Hepatic stellate cell (primary cell): ENCODE measurements at places on chromosomes 16 and 17.

- no peak for DNase-seq
Measured at GRCh38 chr16:57387598-57388354, 15.5 kb downstream of the CX3CL1 start.

- no peak for DNase-seq
Measured at GRCh38 chr16:84884596-84885341, 65.0 kb downstream of the CRISPLD2 start.

GRCh38 chr17:17440938-17441675, 35.7 kb upstream of the MED9 start:
- no peak for DNase-seq

GRCh38 chr17:2985318-2985717, 78.1 kb downstream of the OR1D5 start:
- DNase-seq: no peak

DNA sequence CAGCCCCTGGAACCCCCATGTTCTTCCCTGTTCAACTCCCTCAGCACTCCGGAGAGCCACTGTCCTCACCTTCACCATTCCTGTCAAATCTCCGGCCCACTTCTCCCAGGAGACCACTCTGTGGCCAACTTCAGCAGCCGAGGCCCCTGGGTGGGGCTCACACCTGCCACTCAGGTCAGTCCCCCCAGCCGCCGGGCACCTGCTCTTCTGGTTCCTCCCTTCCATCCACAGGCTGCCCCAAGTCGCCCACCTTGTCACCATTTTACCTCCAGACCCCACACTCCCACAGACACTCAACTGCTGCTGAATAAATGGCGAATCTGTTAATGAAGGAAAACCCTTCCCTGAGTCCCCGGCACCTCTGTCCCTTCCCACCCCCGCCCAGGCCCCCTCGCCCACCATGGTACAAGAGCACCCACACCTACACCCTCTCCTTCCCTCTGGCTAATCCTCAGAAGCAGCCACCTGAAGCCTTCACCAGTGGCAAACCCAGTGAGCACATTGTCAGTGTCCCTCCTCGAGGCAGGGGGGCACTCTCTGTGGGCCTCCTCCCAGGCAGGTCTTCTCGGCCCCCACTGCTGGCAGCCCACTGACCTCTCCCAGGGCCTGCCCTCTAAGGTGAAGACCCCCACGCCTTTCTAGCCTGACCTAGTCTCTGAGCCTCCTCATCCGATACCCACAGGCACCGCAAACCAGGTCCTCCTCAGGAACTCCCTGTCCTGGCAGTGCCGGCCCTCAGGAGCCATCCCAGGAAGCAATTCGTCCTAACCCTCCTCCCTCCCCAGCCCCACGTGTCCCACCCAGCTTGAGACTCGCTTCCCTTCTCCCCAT, 8.2 kb downstream of the CANT1 start:
- no peak for DNase-seq

- no peak for DNase-seq
Measured at GRCh38 chr16:82037251-82037650, 2.2 kb downstream of the HSD17B2 start.

DNA sequence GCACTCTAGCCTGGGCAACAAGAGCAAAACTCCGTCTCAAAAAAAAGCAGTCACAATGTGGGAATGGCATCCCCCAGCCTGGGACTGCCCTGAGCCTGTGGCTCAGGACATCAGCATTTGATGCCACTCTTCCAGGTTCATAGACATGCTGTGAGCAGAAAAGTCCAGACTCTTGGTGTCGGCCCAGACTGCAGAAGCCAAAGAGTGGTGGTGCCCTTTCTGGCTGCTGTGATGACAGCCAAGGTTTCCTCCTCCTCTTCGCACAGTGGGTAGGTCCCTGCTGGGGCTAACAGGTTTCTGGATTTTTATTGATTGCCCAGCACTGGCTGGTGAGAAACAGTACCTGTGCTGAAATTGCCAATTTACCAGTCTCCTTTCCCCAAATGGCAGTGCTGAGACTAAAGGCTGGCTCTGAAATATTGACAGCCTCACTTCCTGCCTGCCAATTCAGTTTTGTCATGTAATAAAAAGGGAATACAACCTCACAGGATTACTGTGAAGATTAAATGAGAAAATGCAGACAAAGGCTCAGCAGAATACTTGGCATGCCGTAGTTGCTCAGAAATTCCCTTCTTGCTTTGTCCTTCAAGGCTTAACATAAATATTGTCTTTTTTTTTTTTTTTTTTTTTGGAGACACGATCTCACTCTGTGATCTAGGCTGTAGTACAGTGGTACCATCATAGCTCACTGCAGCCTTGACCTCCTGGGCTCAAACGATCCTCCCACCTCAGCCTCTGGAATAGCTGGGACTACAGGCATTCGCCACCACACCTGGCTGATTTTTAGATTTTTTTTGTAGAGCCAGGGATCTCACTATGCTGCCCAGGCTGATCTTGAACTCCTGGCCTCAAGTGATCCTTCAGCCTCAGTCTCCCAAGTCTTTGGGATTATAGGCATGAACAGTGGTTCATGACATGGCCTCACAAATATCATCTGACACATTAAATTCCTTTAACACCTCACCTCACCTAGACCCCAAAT, 15.5 kb upstream of the UBE2G1 start:
- no peak for DNase-seq

GRCh38 chr16:30974348-30974747, 10.7 kb upstream of the HSD3B7 start:
- DNase-seq: no peak

DNA sequence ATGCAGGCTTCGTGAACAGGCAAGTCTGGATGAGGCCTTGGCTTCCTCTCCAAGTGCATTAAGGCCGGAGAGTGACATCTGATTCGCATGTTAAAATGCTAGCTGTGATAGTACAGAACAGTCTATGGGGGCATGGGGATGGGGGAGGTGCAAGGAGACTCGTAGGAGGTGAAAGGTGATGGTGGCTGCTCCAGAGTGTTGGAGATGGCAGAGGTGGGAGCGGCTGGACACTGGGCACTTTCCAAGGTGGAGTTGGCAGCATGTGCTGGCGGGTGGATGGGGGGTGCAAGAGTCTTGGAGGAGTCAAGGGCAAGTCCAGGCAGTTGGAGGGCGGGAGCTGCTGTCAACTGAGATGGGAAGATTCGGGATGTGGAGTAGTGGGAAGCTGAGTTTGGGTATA, 350.9 kb upstream of the TNRC6C start:
- DNase-seq: no peak

GRCh38 chr17:32810690-32811089, 66.2 kb downstream of the MYO1D start:
- DNase-seq: no peak

- no peak for DNase-seq
Measured at GRCh38 chr16:53626811-53627210, 76.8 kb downstream of the RPGRIP1L start.
